ENCODE measurements at places on chromosomes 16 and 17.

DNA sequence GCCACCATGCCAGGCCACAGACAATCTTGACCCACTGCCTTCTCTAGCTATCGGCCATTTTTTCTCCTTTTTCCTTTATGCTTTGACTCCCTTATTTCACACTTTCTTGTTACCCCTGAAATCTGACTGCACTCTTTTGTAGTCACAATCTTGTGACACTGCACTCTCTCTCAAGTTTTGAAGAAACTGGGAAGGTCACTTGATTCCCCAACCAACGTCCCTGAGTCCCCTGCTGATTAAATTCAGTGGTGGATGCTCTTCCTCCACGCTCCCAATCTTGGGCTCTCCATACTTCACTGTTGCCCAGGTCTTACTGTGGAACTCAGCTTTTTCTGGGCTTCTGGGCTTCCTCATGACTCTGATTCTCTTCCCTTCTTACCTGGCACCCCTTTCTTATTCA, 33.9 kb downstream of the PECAM1 start:
- no peak for DNase-seq

GRCh38 chr17:65504141-65504540, 57.3 kb downstream of the AXIN2 start:
- DNase-seq = no peak

- DNase-seq = no peak
These were observed 2.3 kb downstream of the CCL17 start for GRCh38 chr16:57406881-57407280.

- peak; percentile 71 for DNase-seq
These were observed 350.9 kb downstream of the FOXL1 start for GRCh38 chr16:86929057-86929871.

DNA sequence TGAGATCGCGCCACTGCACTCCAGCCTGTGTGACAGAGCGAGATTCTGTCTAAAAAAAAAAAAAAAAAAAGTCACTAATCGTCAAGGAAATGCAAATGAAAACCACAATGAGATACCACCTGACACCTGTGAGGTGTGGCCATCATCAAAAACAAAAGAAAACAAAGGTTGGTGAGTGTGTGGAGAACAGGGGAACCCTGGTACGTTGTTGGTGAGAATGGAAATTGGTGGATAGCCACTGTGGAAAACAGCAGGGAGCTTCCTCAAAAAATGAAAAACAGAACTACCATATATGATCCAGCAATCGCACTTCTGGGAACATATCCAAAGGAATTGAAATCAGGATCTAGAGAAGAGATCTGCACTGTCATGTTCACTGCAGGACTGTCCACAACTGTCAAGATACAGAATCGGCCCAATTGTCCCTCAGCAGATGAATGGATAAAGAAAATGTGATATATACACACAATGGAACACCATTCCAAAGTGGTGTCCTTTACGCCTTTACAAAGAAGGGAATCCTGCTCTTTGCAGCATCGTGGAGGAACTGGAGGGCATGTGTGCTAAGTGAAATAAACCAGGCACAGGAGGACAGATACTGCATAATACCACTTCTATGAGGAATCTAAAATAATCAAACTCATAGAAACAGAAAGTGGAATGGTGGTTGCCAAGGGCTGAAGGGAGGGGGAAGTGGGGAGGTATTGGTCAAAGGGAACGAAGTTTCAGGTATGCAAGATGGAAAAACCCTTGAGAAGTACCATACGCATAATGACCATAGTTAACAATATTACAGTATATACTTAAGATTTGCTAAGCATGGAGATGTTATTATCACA, 63.5 kb upstream of the PLCG2 start:
- DNase-seq = no peak

DNA sequence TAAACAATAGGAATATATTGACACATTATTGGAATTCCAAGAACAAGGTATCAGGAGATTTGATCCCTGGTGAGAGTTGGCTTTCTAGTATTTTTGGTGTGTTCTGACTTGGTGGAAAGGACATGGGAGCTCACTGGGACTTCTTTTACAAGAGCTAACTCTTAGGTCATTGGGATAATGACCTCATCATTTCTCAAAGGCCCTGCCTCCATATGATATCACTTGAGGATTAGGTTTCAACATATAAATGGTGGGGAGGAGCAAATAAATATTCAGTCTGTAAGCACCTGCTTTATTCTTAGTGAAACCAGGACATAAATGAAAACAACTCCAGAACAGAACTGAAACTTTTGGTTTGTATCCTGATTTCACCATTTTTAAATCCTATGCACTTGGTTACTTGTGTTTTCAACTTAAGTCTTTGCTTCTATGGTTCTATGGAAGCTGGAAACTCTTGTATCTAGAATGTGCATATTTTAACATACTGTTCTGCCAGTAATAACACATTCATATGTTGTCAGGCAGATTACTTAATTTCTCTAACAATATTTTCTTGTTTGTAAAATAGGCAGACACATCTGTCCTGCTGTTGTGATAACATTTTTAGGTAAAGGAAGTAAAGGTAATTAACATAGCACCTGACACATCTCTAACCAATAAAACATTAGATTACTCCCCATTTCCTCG, 1527.7 kb upstream of the CDH8 start:
- no peak for DNase-seq

DNA sequence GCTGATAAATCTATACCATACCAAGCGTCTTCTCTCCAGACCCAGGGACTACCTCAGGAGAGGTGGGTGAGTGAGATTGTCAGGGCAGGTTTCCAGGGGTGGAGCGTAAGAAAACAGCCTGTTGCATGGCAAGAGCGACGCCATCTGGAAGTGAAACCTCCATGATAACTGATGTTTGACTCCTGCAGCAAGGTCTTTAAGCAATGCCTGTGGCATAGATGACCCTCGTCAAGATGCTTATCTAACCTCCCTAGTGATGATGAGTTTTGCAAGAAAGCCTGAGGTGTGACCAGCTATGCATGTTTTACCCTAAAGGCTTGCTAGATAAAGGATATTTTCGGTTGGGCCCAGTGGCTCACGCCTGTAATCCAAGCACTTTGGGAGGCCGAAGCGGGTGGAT, 71.6 kb downstream of the GSG1L start:
- no peak for DNase-seq

DNA sequence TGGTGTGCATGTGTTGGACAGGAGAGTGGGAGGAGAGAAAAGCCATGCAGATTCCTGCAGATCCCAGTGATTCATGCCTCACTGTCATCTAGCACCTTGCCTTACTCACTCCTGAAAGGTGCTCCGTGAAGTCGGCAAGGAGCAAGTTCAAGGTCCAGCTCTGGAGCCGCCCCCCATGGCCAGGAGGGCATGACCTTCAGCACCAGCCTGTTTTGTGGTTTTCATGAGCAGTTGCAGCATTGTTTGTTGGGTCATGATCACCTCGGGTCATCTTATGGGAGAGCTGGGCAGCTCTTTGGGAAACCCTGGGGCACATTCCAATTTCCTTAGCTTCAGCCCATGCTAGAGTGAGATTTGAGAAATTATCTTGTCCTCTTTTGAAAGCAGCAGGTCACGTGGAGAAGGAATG, 137.5 kb upstream of the IRX3 start:
- no peak for DNase-seq

GRCh38 chr17:74082886-74083285, 120.6 kb upstream of the RPL38 start:
- no peak for DNase-seq

DNA sequence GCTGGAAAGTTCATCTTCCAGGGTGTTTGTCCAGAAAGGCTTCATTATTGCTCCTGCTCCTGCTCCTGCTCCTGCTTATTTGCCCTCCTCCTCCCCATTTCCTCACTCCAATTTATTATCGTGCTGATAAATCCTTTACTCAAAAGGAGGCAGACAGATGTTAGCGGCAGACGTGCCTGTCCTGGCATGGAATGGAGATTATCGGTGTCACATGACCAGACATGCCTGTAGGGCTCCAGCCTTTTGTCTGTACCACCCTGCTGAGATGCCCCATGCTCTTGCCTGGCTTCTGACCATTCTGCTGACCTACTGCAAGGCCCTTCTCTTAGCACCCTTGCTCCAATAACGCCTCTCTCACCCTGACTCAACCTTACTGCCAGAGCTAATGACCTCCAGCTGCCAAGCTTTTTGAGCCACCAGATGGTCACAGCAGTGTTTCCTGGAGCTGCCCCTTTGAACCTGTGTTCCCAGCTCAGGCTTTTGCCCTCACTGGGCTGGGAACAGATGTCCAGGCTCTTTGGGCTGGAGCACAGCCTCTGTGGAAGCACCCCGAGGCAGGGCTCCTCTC, 12.8 kb downstream of the DNAH9 start:
- no peak for DNase-seq

- no peak for DNase-seq
These were observed 16.2 kb upstream of the MTMR4 start for GRCh38 chr17:58530655-58531054.

DNA sequence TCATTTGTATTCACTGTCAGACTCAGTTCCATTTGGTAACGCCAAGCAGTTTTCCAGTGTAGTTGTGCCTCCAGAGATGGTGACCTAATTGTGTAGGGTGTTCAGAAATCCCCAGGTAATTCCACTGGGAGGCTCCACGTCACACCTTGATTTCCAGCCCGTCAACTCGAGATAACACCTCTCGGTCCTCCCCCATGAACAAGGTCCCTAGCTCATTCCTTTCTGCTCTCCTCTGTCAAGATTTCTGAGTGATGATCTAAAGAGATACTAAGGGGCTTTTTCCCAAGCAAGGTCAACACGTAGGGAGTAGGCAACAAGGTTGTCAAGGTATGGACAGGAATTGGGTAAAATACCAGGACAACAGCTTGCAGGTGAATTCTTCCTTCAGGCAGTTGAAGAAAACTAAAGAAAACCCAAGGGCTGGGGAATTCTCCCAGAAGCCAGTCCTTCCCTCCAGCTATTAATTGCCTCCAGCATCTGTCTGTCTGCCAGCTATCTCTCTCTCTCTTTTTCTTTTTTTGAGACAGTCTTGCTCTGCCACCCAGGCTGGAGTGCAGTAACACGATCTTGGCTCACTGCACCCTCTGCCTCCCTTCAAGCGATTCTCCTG, 31.4 kb downstream of the GPRC5B start:
- no peak for DNase-seq

DNA sequence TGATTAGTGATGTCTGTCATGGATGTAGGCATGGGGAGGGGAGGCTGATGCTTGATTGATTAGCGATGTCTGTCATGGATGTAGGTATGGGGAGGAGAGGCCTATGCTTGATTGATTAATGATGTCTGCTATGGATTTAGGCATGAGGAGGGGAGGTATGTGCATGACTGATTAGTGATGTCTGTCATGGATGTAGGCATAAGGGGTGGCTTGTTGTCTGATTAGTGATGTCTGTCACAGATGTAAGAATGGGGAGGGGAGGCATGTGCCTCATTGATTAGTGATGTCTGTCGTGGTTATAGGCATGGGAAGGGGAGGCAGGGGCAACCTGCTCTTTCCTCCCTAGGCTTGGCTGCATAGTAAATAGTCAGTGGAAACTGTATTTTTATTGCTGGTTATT, 409.4 kb downstream of the HAPSTR1 start:
- DNase-seq = no peak

GRCh38 chr17:3959295-3959899, 4.8 kb downstream of the ATP2A3 start:
- DNase-seq = no peak

GRCh38 chr16:24463196-24463945, 76.0 kb upstream of the RBBP6 start:
- no peak for DNase-seq

DNA sequence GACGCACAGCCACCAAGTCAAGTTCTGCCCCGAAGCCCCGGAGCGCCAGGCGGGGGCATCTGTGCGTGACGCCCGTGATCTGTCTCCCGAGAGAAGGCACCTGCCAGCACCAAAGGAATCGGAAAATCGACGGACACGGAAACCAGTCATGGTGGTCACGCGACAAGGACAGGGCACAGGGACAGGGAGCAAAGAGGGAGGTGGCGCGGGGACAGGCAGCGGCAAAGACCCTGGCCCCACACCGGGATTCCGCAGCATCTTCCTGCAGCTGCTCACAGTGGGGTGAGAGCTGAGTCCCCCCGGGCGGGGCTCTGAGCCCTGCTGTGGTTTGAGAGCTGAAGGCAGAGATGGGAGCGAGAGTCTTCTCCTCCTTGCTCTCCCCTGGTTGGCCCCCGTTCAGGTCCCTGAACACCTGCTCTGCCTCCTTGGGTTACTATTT, 56.4 kb downstream of the ABR start:
- peak; percentile 24 for DNase-seq

DNA sequence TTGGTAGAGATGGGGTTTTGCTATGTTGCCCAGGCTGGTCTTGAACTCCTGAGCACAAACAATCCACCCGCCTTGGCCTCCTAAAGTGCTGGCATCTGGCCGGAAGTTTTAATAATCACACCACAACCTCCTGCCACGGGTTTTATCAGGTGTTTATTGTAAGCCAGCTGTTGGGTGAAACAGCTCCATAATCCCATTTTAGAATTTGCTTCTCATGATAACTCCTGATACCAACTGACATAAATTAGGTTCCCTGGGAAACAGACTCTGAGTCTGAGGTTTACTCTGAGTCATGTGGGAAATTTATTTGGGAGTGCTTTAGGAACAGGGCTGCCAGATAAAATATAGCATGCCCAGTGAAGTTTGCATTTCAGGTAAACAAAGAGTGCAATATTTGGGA, 122.6 kb upstream of the MED13 start:
- no peak for DNase-seq

- DNase-seq = no peak
These were observed 206.1 kb downstream of the ABCC12 start for GRCh38 chr16:47949714-47950113.

GRCh38 chr17:80029258-80029974, 6.3 kb downstream of the TBC1D16 start:
- DNase-seq = peak; percentile 81

GRCh38 chr17:70535986-70536385, 366.7 kb downstream of the KCNJ2 start:
- no peak for DNase-seq

DNA sequence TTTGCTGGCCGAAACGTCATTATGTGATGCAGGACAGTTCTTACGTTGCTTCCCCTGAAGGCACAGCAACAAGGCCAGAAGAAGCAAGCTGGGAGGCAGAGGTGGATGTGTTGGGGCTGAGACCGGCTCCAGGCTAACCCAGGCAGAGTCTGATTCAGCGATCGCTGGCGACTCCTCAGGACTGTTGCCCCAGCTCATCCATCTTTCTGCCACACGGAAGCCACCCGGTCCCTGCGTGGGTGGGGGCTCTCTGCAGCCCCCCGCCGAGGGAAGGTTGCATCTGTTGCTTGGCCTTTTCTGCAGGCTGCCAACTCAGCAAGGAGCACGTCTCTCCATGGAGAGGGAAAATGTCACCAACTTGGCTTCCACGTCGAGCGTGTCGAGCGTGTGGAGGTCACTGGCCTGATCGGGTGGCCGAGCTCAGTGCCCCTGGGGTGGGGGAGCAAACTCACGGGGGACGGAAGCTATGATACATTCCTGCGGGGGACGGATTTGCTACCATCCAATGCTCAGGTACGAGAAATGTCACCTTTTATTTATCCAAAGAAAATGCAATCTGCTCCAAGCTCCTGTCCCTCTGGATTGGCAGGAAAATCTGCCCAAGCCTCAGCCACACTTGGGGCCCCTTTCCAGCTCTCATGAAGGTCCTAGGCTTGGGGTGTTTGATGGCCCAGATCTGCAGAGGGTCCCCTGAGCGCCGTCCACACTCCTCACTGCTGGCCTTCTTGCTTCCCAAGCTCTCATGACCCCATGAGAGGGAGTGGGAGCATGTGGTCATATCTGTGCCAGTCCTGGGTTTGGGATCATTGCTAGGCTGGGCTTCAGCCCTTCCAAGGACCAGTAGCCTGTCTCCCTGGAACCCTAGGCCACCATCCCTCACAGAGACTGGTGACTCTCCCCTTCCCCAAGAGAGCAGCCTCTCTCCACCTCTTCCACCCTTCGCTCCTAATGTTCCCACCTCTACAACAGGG, 69.4 kb downstream of the RPH3AL start:
- peak; percentile 49 for DNase-seq

Measured in heart left ventricle (tissue), 16 donors.